ENCODE measurements at places on chromosomes 4 and X. TPM values are rescaled to one million over a fixed set of nuclear protein-coding genes. Genes with fewer than 3 reads are reported as not detected.

CTAG1B gene
- polyA plus RNA-seq: not detected

MMRN1 gene
- 2.2 TPM for polyA plus RNA-seq

ARSJ gene
- not detected for polyA plus RNA-seq

GPR34 gene
- not detected for polyA plus RNA-seq

GRPR gene
- polyA plus RNA-seq: not detected

LRRC66 gene
- 1.2 TPM for polyA plus RNA-seq

CLDN34 gene
- polyA plus RNA-seq: not detected

TDO2 gene
- not detected for polyA plus RNA-seq

NOCT gene
- polyA plus RNA-seq: 5.1 TPM

MAGEE2 gene
- polyA plus RNA-seq: 0.28 TPM

EXOC1L gene
- polyA plus RNA-seq: not detected

TMEM271 gene
- 16.0 TPM for polyA plus RNA-seq

SLC10A4 gene
- polyA plus RNA-seq: 16.7 TPM

BCLAF3 gene
- polyA plus RNA-seq: 148 TPM

LGI2 gene
- polyA plus RNA-seq: 10.3 TPM

KLF8 gene
- polyA plus RNA-seq: 4.1 TPM

NRK gene
- 0.12 TPM for polyA plus RNA-seq

CPZ gene
- not detected for polyA plus RNA-seq

ARFIP1 gene
- polyA plus RNA-seq: 35.1 TPM

SLC16A2 gene
- polyA plus RNA-seq: 14.5 TPM

SPIN2A gene
- 2.5 TPM for polyA plus RNA-seq

FAM47E gene
- polyA plus RNA-seq: 3.7 TPM

RTL3 gene
- not detected for polyA plus RNA-seq

RASL11B gene
- polyA plus RNA-seq: 2.1 TPM

NDNF gene
- polyA plus RNA-seq: 4.3 TPM

ELOVL6 gene
- polyA plus RNA-seq: 21.3 TPM

GATA1 gene
- not detected for polyA plus RNA-seq

MAGEC3 gene
- 2.3 TPM for polyA plus RNA-seq

TMEM131L gene
- 14.5 TPM for polyA plus RNA-seq

SSX1 gene
- not detected for polyA plus RNA-seq

TMPRSS11F gene
- polyA plus RNA-seq: not detected

EBP gene
- 143 TPM for polyA plus RNA-seq

DCX gene
- 206 TPM for polyA plus RNA-seq

ADH7 gene
- polyA plus RNA-seq: not detected

AMBN gene
- polyA plus RNA-seq: 1.2 TPM

SUPT20HL1 gene
- not detected for polyA plus RNA-seq

TXK gene
- polyA plus RNA-seq: not detected

CCDC149 gene
- polyA plus RNA-seq: 6.6 TPM

GPR78 gene
- not detected for polyA plus RNA-seq

COL4A6 gene
- polyA plus RNA-seq: 3.1 TPM

NPY2R gene
- 1.2 TPM for polyA plus RNA-seq

NKX3-2 gene
- polyA plus RNA-seq: not detected

GRIA2 gene
- polyA plus RNA-seq: 823 TPM

HS3ST1 gene
- polyA plus RNA-seq: 0.10 TPM

SH3TC1 gene
- polyA plus RNA-seq: not detected

RHOXF2B gene
- not detected for polyA plus RNA-seq

HSD17B13 gene
- not detected for polyA plus RNA-seq

KCTD8 gene
- 1.2 TPM for polyA plus RNA-seq

POLN gene
- 1.1 TPM for polyA plus RNA-seq

ARHGAP6 gene
- polyA plus RNA-seq: 0.40 TPM

CCKAR gene
- polyA plus RNA-seq: not detected

SMR3B gene
- not detected for polyA plus RNA-seq

SPON2 gene
- polyA plus RNA-seq: 0.57 TPM

HEPH gene
- polyA plus RNA-seq: 8.7 TPM

TMPRSS11D gene
- not detected for polyA plus RNA-seq
